ENCODE measurements at places on chromosomes 3 and 15.

DNA sequence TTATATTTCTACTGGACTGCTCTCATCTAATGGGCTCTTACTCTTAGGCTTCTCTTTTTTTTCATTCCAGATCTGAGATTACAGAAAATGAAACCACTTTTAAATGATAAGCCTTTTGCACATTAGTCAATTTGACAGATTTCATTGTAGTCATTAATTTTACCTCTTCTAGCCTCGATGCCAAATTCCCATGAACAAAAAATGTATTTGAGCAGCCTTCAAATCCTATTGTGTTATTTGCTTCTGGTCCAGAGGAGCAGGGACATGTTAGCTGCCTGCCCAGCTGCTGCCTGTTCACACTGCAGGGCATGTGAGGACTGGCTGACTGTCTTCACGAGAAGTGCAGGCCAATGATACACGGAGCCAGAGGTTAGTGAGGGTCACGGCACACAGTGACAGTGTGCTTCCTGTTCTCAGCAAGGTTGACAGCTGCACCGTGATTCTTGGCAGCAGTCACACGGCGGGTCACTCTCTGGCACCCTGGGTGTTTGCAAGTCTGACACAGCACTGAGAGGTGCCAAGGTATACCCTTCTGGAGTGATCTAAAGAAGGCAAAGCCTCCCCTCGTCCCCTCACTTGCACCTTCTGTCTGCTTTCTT is 40.8 kb downstream of the KAT2B start:
- peak; percentile 94 for DNase-seq

GRCh38 chr15:55789066-55789660 is 46.2 kb upstream of the PRTG start:
- DNase-seq = no peak

- DNase-seq = no peak
Observed at GRCh38 chr3:66656609-66657008, 155.8 kb upstream of the LRIG1 start.

DNA sequence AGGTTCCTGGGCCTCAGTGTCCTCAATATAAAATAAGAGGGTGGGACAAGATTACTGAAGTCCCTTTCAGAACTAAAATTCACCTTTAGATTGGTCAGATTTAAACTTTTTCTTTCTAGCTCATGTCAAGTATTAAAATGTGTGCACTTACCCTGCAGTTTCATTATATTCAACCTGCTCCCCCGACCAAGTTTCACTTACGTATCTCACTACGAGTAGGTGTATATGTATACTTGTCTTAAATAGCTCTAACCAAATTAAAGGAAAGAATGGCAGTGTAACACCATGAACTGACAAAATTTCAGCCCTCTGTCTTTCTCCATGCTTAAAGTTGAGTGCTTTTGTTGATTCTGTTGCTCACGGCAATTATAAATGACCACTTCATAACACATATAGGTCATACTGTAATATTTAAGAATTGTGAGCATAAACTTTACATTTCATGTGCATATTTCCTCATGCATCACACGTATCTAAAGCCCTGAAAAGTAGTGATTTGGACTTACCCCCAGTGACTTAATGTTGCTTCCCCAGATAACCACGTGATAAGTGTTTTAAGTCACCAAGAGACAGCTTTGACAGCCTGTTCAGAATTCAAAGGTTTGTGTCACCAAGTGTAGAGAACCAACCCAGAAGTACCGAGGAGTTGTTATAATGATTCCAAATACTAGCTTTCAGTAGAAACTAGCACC is 70.0 kb downstream of the PGPEP1L start:
- no peak for DNase-seq

DNA sequence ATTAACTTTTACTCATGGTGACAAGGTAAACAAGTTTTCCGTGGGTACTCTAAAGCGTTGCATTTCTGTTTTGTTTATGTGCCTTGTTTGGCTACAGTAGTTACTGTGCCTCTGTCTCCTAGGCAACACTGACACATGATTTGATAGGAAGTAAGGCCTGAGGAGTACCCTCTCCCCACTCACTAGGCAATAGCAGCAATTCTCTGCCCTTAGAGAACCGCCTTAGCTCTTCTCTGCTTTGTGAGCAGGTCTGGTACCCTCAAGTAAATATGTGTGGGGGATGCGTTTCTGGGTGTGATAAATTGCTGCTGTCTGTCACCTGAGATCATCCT is at the start of gene IL5RA:
Gene IL5RA, minus strand, starts transcription at position 76 of the 332 bp plus-strand sequence. CDS start 5,390 bp downstream, outside the sequence.
- DNase-seq = no peak

DNA sequence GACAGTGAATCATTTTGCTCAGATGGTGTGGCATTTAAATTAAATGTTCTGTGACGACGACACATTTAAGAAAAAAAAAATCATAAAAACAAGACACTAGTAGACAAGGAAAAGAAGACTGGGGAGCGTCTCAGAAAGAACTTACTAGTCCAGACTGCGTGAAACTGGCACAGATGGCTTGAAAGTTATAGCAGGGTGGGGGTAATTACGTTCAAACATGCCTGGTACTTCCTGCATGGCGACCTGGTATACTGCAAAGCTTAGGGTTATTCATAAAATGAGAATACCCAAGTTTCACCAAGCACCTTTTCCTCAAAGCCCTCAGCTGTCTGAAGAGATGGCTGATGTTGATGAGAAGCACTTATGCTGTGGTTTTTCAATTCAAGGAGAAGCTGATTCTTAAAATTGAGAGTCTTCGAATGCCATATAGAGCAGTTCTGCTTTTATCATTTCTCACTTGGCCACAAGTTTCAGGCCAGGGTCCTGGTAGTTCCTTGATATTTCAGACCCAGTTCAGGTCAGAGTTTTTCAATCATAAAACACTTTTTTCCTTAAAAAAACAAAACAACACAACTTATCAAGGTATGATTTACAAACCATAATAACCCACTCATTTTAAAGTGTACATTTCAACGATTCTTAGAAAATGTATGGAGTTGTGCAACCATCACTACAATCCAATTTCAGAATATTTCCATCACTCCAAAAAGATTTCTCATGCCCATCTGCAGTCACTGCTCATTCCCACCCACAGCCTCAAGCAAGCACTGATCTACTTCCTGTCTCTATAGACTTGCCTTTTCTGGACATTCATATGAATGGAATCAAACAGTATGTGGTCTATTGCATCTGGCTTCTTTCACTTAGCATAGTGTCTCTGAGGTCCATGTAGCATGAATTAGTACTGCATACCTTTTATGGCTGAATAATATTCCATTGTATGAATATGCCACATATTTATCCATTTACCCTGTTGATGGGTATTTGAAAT is 24.7 kb downstream of the PCOLCE2 start:
- no peak for DNase-seq

DNA sequence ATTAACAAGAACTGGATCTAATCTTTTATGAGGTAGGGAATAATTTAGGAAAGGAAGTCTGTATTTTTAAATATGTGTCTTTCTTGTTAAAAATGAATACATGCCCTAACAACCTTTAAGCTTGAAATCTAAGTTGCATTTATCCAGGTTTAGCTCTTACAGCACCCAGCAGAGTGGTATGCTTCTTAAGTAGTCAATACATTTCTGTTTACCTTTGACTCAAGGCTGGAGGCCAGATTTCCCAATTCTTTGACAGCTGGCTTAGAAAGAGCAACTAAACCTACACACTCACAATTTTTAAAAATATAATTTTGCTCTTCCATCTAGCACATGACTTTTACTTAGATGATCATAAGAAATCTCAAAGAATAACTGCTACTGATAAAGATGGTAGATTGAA is 148.9 kb downstream of the DPH6 start:
- DNase-seq = no peak

- DNase-seq = no peak
Observed at GRCh38 chr3:175434561-175434960, 575.4 kb downstream of the NAALADL2 start.

DNA sequence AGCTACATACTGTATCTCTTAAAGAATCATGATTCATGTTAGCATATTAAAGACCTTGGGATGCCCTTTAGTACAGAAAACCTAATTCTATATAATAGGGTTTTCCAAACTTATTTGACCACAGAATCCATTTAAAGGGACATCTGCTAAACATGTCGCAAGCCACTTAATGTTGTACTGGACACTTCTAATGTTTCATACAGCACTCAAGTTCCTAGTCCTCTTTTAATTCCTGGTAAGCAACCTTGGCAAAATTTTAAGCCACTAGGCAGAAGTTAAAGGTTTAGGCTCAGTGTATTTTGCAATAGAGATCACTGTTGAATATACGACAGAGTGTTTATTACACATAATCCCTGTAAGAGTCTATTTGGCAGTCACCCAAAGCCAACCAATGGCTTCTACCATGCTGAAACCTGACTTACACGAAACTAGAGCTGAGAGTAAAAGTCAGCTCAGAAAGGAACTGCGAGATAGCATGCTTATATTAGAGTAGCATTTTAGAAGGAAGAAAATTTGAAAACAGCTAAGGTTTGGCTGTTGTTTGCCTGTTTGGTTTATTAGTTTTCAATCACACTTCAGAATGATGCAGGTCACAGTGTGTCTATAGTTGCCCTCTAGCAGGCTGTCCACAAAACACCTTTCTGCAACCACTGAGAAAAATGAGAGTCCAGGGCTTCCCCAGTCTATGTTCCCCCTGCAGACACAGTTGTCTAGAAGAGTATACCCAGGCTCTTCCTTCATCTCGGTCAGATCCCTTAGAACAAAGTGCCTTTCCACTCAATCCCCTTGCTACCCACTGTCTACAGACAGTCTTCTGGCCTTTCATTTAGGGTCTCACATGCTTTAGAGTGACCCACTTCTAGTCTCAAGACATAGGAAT is 104.4 kb downstream of the FMN1 start:
- peak; percentile 61 for DNase-seq

GRCh38 chr3:76866729-76867408 is 173.0 kb upstream of the ROBO2 start:
- DNase-seq = no peak

- DNase-seq = no peak
Observed at GRCh38 chr15:31217566-31218270, 108.9 kb upstream of the KLF13 start.

DNA sequence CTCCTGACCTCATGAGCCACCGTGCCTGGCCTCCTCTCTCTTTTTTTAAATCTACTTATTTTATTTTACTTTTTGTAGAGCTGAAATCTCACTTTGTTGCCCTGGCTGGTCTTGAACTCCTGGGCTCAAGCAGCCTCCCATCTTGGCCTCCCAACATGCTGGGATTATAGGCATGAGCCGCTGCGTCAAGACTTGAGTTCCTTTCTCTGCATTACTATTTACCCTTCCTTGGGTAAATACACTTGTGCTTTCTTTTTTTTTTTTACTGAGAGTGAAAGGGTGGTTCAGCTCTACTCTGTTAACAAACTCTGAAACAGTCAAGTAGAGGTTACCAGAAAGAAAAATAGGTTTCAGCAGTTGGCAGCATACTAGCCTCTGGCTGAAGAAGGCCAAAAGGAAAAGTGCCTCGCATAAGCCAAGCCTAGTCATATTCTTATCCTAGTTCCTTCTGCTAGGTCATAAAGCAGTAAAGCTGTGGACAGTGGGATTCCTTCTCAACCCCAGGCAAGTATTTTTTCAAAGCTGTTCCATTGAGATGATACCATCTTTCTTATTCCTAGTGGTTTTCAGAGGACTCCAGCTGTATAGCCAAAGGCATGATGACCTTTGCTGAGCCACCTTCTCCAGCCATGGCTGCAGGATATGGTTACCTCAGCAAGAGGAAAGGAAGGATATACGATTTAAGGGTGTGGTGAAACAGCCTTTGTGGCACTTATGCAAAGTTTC is 135.1 kb downstream of the RBPMS2 start:
- no peak for DNase-seq

DNA sequence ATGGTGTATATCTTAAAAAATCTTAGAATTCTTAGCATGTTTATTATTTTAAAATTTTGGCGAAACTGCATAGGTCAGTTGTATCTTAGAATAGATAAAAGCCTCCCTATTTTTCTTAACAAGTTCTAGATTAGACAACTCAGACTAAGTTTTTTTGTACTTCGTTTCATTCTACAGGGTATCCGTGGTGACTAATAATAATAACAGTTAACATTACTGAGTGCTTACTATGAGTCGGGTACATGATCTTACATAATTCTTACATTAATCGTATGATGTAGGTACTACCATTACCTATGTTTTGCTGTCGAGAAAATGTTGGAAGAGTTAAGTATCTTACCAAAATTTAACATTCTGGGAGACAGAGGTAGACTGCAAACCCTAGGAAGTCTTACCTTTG is 60.7 kb downstream of the UBE2E2 start:
- DNase-seq = no peak

GRCh38 chr3:129195731-129196256 is 12.1 kb upstream of the CNBP start:
- DNase-seq = peak; percentile 86

DNA sequence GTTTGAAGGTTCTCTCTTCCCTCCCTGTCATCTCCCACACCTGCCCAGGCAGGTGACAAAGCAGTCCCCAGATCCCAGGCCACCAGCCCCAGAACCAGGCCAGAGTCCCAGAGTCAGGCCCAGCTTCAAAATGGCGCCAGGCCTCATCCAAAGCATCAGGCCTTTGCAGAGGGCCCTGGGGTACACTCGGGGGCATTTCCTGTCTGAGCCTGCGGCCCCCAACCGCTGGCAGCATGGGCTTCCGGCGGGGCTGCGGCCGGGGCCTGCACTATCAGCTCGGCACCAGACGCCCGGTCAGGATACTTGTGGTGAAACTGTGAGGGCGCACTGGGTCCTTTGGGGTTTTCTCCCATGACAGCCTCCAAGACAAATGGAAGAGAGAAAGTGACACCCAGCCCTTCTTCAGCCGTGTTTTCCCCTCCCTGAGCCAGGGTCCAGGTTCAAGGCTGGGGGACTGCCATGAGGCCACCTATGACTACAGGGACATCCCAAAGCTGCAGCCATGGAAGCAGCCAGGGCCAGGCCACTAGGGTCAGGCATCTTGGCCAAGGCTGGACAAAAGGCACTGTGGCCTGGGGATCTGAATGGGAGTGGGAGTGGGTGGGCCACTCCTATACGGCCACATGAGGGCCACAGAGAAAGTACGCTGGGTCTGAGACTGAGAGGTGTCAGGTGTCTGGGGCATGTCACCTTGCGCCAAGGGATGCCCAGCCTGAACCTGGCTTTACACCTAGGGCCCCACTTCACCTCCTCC is 33.9 kb downstream of the RPN1 start:
- DNase-seq = no peak

- no peak for DNase-seq
Observed at GRCh38 chr3:29152379-29152778, 128.5 kb upstream of the RBMS3 start.

DNA sequence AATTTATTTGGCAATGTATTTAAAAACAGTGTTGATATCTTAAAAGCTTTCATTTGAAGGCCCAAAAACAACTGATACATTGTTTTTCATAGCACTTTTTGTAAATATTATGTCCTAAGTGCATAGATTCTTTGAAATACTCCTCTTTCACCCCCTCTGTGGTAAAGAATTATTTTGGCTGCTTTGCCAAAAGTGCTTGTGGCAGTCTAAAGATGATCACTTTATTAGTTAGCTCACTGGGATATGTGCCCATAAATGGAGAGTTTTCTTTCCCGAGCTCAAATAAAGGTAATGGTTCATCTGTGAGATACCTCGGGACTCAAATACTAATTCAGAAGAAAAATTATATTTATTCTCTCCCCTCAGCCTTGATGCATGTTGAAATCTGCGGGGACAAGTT is 16.7 kb downstream of the AKAP13 start:
- no peak for DNase-seq

- no peak for DNase-seq
Observed at GRCh38 chr15:96337365-96338023, 7.0 kb downstream of the NR2F2 start.

GRCh38 chr3:47385007-47385406 is 4.2 kb downstream of the PTPN23 start:
- DNase-seq = no peak

All from gastrocnemius medialis (tissue), 4 donors.